ENCODE measurements at places on chromosomes 7 and 10.

GRCh38 chr10:110426294-110427181, 71.2 kb upstream of the DUSP5 start:
- DNase-seq = no peak

DNA sequence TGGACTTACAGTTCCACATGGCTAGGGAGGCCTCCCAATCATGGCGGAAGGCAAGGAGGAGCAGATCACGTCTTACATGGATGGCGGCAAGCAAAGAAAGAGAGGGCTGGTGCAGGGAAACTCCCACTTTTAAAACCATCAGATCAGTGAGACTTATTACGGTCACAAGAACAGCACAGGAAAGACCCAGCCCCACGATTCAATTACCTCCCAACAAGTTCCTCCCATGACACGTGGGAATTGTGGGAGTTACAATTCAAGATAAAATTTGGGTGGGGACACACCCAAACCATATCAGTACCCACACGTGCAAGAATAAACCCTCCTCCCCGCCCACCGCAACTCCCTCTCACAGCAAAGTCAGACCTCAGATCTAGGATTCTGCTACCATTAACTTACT, 4.5 kb upstream of the AIFM2 start:
- DNase-seq = no peak

DNA sequence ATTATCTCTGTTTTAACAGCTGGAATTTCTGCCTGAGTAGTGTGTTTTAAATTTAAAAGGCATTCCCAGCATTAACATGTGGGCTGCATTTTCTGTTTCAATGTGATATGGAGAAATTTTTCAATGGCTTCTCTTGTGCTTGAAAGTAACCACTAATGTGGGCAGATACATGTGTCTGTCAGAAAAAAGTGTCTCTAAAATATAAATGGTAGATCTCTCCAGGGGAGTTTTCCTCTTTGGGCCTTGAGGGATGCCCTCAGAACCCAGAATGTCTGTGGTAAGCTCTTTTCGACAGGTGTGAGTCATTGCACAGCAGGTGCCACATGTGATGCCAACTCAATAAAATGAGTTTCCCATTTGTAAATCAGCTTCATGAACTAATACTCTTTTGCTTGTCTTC, 221.1 kb downstream of the SEMA3E start:
- no peak for DNase-seq

DNA sequence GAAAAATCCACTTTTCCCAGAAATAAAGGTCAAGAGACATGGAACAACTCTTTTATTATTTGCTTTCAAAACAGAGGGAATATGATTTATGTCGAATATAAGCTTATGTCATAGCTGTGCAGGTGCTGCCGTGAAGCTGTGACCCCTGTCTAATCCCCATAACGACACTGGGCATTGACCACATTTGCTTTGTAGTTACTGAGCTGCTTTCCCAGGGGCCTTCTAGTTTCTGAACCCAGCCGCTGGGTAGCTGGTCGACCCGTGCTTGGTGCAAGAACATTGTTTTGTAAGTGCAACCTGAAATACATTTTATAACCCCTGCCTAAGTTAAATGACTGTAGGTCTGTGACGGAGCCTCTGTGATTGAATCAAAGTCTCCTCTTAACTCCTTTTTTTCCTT, 144.9 kb upstream of the HDAC9 start:
- no peak for DNase-seq

DNA sequence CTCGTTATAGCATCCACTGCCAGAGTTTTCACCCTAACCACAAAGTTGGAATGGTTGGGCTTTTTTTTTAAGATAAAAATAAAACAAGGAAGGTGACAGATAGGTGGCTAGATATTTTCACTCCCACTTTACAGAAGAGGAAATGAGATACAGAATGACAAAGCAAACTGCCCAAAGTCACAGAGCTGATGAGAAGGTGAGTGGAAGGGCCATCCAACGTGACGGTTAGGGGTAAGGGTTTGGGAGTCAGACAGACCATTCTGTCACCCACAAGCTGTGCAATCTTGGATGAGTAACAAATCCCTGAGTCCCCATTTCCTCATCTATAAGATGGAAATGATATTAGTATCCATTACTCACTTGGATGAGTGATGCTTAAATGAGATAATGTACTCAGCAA, 106.9 kb upstream of the PDLIM1 start:
- no peak for DNase-seq

GRCh38 chr10:62916141-62916603, 100.0 kb upstream of the EGR2 start:
- DNase-seq = no peak

DNA sequence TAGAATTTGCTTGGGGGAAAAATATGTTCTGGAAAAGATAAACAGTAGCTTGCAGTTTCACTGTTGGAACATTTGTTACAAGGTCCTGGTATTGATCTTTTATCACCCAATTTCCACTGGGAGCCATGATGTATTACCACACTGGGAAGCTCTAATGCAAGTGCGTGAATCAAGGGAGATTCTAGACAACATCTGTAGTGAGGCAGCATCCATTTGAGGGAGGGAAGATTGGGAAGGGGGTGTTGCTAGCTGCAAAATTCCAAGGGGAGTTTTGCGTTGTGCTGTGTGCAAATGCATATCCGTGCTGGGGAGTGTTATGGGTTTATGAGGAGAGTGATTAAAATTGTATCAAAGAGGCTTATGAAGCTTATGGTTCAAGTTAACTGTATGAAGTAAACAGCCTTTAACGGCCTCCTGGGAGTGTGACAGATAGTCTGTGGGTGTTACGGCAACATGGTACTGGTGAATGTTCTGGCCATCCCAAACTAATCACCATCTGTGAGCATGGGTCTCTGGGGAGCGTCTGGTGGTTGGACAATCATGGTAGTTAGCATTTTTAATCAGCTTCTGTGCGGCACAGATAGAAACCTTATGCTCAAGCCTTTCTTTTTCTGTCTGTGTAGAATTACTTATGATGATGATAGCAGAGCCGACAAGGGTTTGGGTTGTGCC, 601.9 kb upstream of the GALNT17 start:
- no peak for DNase-seq

All from NCI-H1048 (cell line).